Natural killer cell (primary cell): ENCODE measurements at places on chromosomes 13 and 19. TPM values are rescaled to one million over a fixed set of nuclear protein-coding genes. Genes with fewer than 3 reads are reported as not detected.
A peak's percentile ranks its signal among the peaks of the same experiment; 100 is the strongest.

NANOS3 gene
- total RNA-seq: 2.6 TPM

CGB3 gene
- total RNA-seq: not detected

SPTBN4 gene
- 0.16 TPM for total RNA-seq

F7 gene
- not detected for total RNA-seq

ZNF99 gene
- total RNA-seq: 0.18 TPM

LRRC4B gene
- not detected for total RNA-seq

LGALS7 gene
- total RNA-seq: not detected

SHFL gene
- 107 TPM for total RNA-seq

ZNF497 gene
- total RNA-seq: 0.60 TPM

ATXN8OS gene
- not detected for total RNA-seq

DNA sequence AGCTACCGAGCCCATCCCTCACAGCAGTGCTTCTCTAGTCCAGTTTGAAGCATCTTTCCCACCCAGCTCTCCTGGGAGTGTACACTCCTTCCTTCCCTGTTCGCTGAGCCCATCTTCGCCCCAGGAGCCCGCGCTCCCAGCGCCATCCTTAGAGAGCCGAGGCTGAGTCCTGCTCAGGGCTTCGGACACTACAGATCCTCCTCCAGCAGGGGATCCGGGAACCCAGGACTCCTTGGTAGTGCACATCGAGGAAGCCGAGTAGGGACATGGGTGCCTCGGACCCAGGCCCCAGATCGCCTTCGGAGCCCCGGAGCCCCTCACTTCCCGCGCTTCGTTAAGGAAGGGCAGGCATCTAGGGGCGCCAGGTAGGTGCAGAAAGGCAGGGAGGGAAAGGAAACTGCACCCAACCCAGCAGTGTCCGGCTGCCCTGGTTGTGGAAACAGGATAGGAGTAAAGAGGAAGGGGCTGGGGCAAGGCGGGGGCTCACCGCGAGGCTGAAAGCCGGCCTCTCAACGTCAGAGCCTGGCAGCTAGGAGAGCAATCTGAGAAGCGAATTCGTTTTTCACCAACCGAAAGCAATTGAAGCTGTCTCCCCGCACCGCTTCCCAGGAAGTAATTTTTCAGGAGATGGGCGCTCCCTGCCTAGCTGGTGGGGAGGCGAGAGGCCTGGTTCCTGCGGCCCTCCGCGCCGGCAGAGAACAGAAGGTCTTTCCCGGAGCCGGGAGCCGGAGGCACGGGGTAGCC, 1.0 kb downstream of the PDX1 start:
- no peak for DNase-seq

DNA sequence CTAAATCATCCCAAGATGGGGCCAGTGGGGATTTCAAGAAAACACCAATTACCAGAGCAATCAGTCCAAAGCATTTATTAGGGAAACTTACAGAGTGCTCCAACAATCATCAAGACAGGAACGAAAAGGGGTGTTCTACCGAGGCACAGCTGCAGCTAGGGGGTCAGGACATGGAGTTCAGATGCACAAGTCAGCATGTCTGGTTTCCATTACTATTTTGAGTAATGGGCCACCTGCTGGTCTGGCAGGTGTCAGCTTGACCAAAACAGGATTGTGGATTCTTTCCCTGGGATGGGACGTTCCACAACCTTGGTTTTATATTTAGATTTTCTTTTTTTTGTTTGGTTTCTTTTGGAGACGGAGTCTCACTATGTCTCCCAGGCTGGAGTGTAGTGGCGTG, 3.9 kb upstream of the UBL5 start:
- DNase-seq: no peak

DNA sequence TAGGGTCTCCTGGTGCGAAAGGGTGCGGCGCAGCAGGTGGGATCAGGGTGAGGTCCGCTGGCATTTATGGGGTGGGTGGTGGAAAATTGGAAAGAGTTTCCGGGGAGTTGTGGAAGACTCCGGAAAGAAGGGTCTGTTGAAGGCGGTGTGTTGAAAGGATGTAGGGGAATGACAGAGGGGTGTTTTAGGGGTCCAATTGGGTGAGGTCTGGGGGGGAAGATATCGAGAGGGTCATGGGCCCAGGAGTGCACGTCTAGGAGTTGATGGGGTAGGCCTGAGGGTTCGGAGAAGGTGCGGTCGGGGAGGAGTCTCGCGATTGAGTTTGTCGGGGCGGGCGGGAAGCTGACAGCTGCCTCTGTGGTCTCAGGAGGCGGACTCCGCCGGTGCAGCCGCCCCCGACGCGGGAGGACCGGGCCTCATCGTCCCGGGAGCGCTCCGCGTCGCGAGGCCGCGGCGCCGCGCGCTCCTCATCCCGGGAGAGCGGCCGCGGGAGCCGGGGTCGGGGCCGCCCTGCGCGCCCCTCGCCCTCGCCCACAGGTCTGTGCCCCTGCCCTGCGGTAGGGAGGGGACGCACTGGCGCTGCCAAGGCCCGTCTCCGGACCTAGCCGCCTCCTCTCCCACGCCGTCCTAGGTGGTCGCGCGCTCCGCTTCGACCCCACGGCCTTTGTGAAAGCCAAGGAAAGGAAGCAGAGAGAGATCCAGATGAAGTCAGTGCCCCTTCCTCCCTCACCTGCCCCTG, 7.0 kb downstream of the PGLYRP1 start:
- DNase-seq: peak; percentile 40

GRCh38 chr13:107811233-107812013, 403.9 kb downstream of the LIG4 start:
- no peak for DNase-seq

- DNase-seq: peak; percentile 43
Observed at GRCh38 chr13:35164324-35164932, 222.4 kb downstream of the NBEA start.

- DNase-seq: no peak
Observed at GRCh38 chr13:59398127-59398526, 765.6 kb downstream of the DIAPH3 start.

GRCh38 chr19:13937479-13938300, 527 bp downstream of the PODNL1 start:
- DNase-seq: no peak

DNA sequence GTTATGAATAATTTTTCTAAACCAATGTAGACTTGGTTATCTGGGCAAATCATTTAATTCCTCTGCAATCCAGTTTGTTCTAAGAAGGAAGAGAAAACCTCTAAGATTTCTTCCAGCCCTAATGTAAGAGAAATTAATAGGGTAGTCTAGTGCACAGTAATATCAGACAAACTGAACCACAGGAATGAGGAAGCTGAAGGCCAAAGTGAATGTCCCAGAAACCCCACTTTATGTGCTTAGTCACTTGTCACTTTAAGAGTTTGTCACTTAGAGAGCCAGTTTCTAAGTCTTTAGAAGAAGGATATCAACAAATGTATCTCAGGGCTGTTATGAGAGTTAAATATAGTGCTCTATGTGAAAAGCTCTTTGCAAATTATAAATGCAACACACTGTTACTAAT, 750.6 kb downstream of the DIAPH3 start:
- no peak for DNase-seq

DNA sequence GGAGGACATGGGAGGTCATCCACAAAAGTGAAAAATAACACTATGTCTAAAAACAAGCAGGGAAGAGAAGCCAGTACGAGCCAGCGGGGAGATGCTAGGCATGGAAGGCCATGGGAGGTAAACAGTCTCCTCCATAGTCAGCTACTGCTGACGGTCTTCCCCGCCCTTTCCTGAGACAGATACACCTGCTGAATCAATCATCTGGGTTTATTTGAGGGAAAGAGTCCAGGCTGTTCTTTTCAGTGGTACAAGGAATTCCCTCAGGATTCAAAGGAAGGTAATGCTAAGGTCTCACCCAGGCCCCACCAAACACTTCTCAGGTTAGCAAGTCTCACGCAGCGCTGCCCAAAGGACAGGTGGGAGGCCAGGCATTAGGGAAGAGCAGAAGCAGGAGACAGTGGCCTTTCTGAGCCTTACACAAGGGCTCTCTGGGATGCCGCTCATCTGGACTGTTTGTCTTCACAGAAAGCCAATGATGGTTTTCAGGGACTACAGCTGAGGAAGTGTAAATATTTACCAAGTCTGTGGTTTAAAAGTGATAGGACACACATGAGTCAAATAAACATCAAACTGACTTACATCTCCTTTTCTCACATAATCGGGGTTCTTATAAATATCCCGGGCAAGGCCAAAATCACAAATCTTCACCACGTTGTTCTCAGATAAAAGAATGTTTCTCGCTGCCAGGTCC, 173.9 kb downstream of the FLT1 start:
- DNase-seq: no peak

- no peak for DNase-seq
Observed at GRCh38 chr13:31887286-31887685, 144.3 kb upstream of the FRY start.
